ENCODE measurements at places on chromosomes 13 and 19. TPM values are rescaled to one million over a fixed set of nuclear protein-coding genes. Genes with fewer than 3 reads are reported as not detected.

- no peak for DNase-seq
Measured at GRCh38 chr13:114143806-114144605, 11.6 kb upstream of the RASA3 start.

DNA sequence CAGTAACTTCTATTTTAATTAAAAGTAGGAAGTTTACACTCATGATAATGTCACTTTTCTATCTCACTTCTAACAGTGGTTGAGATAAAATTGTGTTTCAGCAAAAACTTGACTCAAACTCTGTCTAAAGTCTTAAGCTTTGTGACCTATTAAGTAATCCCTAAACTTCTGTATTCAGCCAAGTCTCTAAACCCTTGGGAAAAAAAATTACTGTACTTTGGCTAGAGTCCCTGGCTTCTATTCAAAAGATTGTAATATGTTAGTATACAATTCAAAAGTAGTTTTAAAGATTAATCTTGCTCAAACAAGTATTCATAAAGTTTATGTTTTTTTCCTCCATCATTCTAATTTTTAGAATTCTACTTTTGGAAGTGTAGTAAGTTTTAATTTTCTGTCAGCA lies 1248.8 kb downstream of the UQCRFS1 start:
- DNase-seq, result no peak

GRCh38 chr19:926589-927350 lies 935 bp downstream of the ARID3A start:
- no peak for DNase-seq

DNA sequence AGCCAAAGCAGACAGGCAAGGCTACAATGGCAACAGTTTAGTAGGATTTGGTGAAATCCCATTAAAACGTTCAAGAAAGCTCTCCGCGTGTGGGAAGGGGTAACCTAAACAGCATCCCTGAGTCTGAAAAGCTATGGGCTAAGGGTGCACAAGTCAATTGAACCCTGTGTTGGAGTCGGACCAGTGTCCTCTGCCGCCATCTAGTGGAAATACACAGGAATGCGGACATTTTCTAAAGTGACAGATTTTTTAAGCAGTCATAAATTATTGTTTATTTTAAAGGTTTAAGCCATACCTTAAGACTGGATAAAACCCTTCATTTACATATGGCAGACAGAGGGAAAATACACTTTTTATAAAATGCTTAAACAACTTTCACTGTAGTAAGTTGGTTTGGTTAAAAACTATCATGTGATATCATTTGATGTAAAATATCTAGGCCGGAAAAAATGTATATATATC lies 26.5 kb upstream of the LSM14A start:
- DNase-seq, result peak; percentile 34

GRCh38 chr19:4638317-4638716 lies 999 bp upstream of the TNFAIP8L1 start:
- DNase-seq, result peak; percentile 67

GRCh38 chr19:54436031-54436523 lies 12.9 kb upstream of the LENG8 start:
- DNase-seq, result no peak

DNA sequence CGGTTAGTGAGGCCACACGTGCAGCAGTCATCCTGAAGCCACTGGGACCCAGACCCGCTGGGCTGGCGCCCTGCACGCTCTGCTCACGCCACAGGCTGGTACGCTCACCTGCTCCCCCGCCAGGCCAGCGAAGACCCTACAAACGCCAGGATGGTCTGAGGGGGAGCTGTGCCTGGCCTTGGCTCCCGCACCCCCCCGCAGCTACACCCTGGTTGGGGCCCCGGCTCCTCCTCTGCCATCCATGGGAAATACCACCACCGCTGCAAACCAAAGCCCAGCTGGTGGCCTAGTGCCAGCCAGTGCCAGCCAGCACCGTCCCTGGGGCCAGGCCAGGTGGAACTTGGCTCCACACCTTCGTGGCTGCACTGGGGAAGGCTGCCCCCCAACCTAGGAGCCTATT lies 23.3 kb upstream of the CACTIN start:
- DNase-seq, result no peak

- DNase-seq, result no peak
Measured at GRCh38 chr19:19381007-19381926, 24.2 kb upstream of the GATAD2A start.

The ZNF723 gene
- polyA plus RNA-seq, result not detected

The SOX1 gene
- not detected for polyA plus RNA-seq

GRCh38 chr19:17488593-17489391 lies 18.5 kb downstream of the SLC27A1 start:
- DNase-seq, result no peak

- no peak for DNase-seq
Measured at GRCh38 chr19:7565332-7565731, 29.8 kb downstream of the PNPLA6 start.

DNA sequence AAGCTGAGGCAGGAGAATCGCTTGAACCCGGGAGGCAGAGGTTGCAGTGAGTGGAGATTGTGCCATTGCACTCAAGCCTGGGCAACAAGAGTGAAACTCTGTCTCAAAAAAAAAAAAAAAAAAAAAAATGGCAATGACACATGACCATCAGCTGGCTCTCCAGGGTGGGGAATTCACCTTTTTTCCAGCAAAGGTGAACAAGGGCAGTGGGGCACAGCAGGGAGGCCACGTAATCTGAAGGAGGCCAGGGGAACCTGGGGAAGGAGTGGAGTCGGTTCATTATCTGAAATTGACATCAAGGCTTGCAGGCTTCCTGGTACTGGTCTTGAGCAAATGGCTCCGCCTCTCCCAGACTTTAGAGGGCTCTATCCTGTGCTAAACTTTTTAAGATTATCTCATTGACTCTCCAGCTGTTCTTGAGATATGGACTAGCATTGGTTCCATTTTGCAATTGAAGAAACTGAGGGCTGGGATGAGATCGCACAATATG lies 28.1 kb downstream of the KEAP1 start:
- no peak for DNase-seq
